ENCODE measurements at places on chromosomes 5 and 9. TPM values are rescaled to one million over a fixed set of nuclear protein-coding genes. Genes with fewer than 3 reads are reported as not detected.

DNA sequence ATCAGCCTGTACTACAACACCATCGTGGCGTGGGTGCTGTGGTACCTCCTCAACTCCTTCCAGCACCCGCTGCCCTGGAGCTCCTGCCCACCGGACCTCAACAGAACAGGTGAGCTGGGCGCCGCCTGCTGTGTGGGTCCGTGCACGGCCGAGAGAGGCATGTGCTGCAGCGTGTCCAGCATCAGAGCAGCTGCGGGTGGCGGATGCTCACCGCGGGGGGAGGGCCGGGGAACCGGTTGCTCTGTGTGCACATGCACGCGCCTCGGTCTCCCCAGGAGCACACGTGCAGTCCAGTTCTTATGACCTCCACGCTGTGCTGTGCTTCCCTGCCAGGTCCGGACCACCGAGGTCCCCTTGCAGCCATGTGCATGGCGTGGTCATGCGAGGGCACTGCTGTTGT lies 7.6 kb downstream of the SLC6A18 start:
- no peak for DNase-seq

DNA sequence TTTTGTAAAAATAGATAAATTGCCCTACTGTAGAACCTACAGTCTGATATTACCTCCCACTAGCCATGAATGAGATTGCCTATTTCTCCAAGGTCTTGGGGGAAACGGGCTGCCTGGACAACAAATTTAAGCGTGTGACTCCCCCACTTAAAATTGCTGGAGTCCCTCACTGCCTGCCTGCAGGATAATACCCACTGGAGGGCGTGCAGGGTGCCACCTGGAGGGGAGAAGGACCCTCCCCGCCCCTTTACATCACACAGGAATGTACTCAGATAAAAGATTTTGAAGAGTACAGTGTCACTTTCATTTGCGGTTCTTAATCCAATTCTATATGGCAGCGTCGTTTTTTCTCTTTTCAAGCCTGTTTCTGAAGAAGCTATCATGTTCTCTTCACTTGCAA lies 6.2 kb upstream of the TRIM7 start:
- no peak for DNase-seq

GRCh38 chr5:174355208-174355612 lies 309.7 kb downstream of the NSG2 start:
- DNase-seq: no peak

DNA sequence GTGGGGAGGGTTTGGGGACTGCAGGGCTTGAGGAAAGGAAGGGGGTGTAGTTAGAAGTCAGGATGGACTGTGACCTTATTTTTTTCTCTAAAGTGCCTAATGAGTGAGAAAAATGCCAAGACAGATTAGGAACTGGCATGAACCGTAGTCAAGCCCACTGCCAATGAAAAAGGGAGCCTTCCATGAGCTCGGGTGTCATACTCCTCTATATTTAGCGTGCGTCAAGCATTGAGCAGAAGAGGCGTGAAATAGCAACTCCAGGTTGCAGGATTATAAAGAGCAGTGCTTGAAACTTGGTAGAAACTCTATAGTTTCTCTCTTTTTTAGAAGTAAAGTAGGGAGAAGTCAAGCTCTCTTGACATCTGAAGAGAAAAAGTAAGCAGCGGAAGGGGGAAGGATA lies 1.8 kb downstream of the SGCD start:
- no peak for DNase-seq

DNA sequence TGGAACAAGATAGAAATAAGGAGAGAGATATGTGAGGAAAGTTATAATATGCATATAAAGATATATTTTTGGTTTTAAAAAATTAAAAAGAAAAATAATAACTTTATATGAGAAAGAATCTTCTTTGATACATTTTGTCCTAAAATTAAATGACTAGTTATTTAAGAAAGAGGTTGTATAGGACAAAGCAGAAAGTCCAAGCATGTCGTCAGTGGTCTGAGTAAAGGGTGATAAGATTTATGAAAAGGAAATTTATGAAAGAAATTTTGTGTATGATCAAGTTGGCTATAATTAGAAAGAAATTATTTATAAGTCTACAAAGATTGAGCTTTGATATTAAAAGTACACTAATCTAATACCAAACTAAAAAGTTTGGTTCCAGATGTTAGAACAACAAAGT lies 32.0 kb downstream of the GTF3C4 start:
- no peak for DNase-seq

- peak; percentile 95 for DNase-seq
Measured at GRCh38 chr5:149320791-149321330, 24.4 kb upstream of the GRPEL2 start.

OTULINL gene
- total RNA-seq: 72.0 TPM

FAXDC2 gene
- 36.6 TPM for total RNA-seq

ERAP2 gene
- total RNA-seq: 35.3 TPM

USP20 gene
- 21.9 TPM for total RNA-seq

LCN1 gene
- total RNA-seq: not detected
